Suprapubic skin (tissue), 4 donors: ENCODE measurements at places on chromosomes 1 and 21. TPM values are rescaled to one million over a fixed set of nuclear protein-coding genes. Genes with fewer than 3 reads are reported as not detected.

GRCh38 chr1:106875622-106876021 lies 180.9 kb upstream of the PRMT6 start:
- DNase-seq, result no peak

DNA sequence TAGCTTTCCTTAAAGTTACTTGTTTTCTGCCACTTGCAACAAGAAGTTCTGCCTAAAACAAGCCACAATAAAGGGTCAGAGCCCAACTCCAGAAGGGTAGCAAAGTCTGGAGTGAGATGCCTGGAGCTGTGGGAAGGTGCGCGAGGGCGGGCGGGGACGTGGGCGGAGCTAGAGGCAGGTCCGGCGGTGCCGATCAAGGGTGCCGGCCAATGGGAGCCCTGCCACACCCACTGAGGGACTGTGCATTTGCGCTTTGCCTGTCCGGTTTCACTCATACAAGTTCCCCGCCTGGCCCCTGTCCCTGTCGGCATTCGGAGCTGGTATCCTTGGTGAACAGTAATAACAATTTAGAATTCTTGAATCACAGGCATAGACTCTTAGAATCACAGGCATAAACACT lies 732.4 kb downstream of the MATN1 start:
- no peak for DNase-seq

The PADI2 gene
- 15.4 TPM for total RNA-seq

The TCHHL1 gene
- 1.7 TPM for total RNA-seq

The ANKRD45 gene
- not detected for total RNA-seq

The BMP8B gene
- total RNA-seq, result 2.0 TPM

GRCh38 chr1:231750296-231750695 lies 123.7 kb downstream of the DISC1 start:
- DNase-seq, result no peak

GRCh38 chr1:216793303-216793702 lies 70.1 kb upstream of the ESRRG start:
- no peak for DNase-seq

GRCh38 chr1:113887402-113888175 lies at the start of gene BCL2L15:
Gene BCL2L15 (minus strand): TSS chr1:113887581. CDS start chr1:113887375, 206 bp downstream.
- DNase-seq, result no peak

- no peak for DNase-seq
These were observed 429 bp downstream of the FCGR2A start for GRCh38 chr1:161505686-161506085.

- DNase-seq, result no peak
These were observed 49.1 kb downstream of the ATP2B4 start for GRCh38 chr1:203675596-203676347.

- DNase-seq, result no peak
These were observed 22.0 kb downstream of the PRKCZ start for GRCh38 chr1:2072109-2072806.

The PGLYRP4 gene
- total RNA-seq, result 25.0 TPM

DNA sequence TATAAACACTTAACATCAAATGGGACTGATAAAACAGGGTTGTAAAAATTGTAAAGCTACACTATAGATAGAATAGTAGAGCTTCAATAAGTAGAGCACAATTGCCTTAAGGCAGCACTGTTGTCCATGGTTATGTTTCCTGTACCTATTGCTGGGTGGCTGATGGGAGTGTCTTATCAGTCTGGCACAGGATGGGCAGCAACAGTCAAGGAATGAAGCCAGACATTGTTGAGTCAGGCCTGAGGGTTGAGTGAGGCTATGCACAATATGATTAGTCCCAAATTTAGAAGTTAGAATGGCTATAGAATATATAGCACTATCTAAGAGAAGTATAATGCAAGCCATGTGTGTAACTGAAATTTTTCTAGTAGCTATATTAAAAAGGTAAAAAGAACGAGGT lies 25.0 kb upstream of the CD1D start:
- DNase-seq, result no peak

The RHOU gene
- total RNA-seq, result 6.4 TPM

The AMY1B gene
- not detected for total RNA-seq

- DNase-seq, result no peak
These were observed 260.6 kb downstream of the CAMTA1 start for GRCh38 chr1:7045897-7046296.

GRCh38 chr1:205658943-205659581 lies 21.2 kb downstream of the SLC45A3 start:
- peak; percentile 82 for DNase-seq

- peak; percentile 57 for DNase-seq
These were observed 11.4 kb upstream of the SKI start for GRCh38 chr1:2216767-2217058.

The TMEM200B gene
- 5.7 TPM for total RNA-seq

DNA sequence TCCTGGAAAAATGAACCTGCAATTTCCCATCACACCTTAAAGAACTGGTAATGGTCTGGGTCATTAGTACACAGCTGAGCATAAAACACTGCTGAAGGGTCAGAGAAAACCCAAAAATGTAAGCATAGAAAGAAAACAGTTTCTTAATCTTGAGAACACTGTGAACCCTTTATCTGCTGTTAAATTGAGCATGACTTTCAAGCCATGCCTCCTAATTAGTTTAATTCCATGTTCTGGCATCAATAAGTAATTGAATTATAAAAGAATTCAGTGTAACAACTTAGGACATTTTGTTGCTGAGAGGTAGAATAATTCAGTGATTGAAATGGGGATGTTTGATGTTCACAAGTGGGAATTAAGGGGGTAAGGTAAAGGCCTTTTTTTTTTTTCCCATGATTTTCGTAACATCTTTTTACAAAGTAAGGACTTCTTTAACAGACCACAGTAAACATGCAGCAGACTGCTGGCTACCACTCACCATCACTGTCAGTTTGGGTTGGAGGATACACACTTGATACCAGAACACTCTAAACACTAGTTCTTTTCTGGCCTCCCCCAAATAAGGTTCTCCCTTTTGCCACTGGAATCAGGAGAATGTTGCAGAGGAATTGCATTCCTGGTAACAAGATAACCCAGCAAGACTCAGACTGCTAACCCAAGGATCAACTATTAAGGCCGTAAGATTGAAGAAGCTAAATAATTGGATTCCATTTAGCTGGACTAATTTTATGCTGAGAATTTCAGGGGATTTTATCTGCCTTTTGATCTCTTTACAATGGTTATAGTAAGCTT lies 3.0 kb downstream of the RWDD3 start:
- DNase-seq, result no peak

DNA sequence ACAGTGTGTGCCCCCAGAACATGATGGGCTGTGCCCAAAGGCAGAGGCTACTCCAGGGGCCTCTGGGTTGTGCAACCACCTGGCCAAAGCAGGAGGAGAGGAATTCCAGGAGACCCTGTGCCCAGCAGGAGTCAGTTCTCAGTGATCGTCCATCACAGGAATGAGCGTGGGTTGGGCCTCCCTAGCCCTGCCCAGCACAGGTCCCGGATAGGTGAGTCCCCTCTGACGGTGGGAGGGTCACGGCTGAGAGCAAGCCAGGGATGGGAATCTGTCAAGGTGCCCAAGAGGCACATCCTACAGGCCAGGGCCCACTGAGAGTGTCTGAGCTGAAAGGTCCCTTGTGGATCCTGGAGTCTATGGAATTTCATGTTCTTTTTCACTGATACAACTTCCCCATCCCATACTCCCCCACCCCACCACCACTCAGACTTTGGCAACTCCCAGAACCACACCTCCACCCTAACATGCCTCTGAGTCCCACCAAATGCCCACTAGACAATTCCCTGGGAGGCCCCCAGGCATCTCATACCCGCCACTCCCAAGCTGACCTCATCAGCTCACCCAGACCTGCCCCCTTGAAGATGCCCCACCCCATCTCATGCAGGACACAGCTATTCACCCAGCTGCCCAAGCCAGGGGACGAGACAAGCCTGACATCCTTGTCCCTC lies 3.1 kb downstream of the GJB4 start:
- no peak for DNase-seq

The IFFO2 gene
- 569 TPM for total RNA-seq

GRCh38 chr1:66468722-66469121 lies 65.2 kb upstream of the SGIP1 start:
- DNase-seq, result no peak

DNA sequence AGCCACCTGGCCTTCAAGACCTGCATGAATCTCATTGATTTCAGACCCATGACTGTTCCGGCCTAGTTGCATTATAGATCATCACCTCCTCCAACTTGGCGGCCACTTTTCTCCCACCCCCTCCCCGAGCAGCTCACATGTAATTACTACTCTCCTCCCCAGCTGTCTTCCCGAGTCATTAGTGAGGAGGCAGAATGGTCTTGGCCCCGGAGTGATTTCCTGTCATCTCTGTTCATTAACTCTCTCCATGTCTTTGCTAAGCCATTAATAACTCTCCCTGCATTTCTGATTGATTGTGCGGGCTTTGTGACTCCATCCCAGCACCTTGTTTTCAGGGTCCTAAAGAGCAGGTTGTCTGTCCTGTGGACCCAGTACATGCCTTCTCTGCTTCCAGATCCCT lies 75.6 kb upstream of the CNTN2 start:
- DNase-seq, result no peak

- DNase-seq, result no peak
These were observed 6.2 kb upstream of the TMEM200B start for GRCh38 chr1:29129916-29130315.

The GJC2 gene
- total RNA-seq, result 3.4 TPM

The DMRTA2 gene
- not detected for total RNA-seq

The ETS2 gene
- 198 TPM for total RNA-seq

The SNRNP40 gene
- total RNA-seq, result 46.4 TPM

DNA sequence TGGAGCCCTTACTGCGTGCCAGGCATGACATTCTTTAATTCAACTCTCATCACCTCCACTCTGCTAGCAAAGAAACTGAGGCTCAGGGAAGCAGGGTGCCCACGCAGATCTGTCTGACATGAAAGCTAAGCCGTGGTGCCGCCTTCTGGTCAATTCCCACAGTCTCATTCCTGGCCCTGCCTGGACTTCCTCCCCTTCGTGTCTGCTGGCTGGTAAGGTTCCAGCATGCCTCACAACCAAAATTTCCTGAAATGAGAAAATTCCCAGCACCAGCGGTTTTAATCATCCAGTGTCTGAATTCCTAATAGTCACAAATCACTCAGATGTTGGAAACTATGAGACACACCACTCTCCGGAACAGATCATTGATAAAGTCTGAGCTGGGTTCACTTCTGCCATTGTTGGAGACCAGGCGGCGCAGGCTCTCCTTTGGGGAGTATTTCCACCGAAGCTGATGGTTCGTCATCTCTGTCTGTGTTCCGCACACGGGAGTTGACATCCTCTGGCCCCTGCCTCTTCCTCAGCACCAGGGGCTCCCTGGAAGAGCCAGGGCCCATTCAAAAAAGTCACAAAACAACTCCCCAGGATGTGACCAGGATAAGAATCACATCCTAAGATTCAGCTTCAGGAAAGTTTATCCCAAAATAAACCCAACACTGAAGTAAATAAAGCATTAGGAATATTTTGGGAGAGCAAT lies 167.7 kb downstream of the PLPP3 start:
- no peak for DNase-seq

DNA sequence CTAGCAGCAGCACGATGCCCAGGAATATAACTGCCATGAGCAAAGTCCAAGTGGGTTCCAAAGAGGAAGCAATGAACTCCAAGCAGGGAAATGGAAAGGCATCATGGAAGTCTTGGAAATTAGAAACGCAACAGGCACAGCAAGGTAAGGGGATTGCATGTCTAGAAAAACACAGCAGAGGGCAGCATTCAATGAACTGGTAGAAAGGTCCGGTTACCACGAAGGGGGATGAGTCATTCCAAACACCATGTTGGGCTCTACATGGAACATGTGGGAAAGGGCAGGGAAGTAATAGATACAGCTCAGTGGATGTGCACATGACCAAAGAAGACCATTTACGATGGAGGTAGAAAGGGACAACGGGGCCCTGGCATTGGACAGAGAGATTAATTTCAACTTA lies 36.4 kb downstream of the RXRG start:
- DNase-seq, result no peak

GRCh38 chr1:26127235-26128163 lies 15.9 kb downstream of the PDIK1L start:
- DNase-seq, result no peak

The TEDDM1 gene
- not detected for total RNA-seq

- DNase-seq, result no peak
These were observed 158.5 kb downstream of the KCNJ6 start for GRCh38 chr21:37757606-37758376.

GRCh38 chr1:201501144-201501543 lies 5.8 kb downstream of the CSRP1 start:
- DNase-seq, result no peak

- no peak for DNase-seq
These were observed 21.8 kb downstream of the CHD1L start for GRCh38 chr1:147264158-147264768.

The B3GALT6 gene
- 24.4 TPM for total RNA-seq

The CNR2 gene
- not detected for total RNA-seq

The GBP2 gene
- total RNA-seq, result 72.7 TPM

DNA sequence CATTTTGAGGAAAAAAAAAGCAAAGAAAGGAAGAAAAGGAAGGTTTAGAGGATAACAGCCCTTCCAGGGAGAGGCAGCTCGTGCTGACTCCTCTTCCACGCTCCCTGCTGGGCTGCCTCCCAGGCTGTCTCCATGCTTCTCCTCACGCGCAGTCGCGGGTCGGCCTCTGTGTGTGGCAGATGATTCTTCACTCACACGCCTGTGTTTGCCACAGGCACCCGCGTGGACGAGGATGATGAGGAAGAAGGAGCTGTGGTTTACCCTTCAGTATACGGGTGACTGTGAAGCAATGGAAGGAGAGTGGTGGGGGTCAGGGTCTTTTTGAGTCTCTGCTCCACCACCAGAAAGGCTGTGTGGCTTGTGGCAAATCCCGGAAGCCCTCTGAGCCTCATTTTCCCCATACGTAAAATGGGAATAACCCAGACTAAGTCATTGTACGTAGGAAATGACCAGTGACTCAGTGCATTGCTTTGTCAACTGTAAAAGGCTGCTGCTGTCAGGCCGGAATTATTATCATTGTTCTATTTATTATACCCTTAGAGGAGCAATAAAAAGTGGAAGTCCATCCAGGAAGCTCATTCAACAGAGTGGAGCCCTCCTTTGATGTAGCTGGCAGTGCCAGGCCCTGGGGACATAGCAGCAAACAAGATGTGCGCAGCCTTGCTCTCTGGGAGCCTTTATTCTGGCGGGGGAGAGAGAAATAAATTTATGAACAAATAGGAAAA lies 11.9 kb upstream of the SH2D2A start:
- no peak for DNase-seq

GRCh38 chr21:42160111-42160721 lies 58.7 kb upstream of the ABCG1 start:
- DNase-seq, result peak; percentile 50

The UBE2J2 gene
- total RNA-seq, result 30.2 TPM

DNA sequence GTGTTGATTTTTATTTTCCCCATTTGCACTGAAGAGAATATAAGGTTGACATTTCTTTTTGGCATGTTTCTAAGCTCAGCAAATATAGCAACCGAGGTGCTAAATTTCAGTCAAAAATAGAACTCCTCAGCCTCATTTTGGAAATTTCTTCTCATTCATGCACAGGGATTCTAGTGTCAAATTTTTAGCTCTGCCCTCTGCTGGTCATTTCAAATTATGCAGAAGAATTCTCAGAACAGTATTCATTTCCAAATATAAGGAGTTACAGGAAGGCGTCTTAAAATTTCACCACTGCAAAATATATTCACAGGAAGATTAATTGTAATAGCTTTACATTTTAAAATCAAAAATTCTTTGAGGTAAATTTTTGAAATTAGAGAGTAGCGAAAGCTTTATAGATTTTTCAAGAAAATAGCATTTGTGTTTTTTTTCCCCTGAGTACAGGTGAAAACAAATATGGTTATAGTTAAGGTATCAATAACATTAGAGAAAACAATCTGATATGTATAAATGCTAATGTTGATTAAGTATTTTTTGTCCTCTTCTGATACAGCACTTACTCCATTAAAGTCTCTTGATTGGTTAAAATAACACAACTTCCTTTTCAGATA lies 57.9 kb downstream of the FMN2 start:
- no peak for DNase-seq
